Frontal cortex (tissue), 4 donors: ENCODE measurements at places on chromosomes 1 and 21. TPM values are rescaled to one million over a fixed set of nuclear protein-coding genes. Genes with fewer than 3 reads are reported as not detected.

ZBTB37 gene
- total RNA-seq, result 33.4 TPM

NUDT4B gene
- 15.9 TPM for total RNA-seq

ZFP69B gene
- total RNA-seq, result 11.8 TPM

SLAMF9 gene
- total RNA-seq, result not detected
